Inflammatory macrophage treated with lipopolysaccharide for 4 hours (primary cell): ENCODE measurements at places on chromosomes 11 and 22.

- DNase-seq = no peak
Observed at GRCh38 chr11:12420706-12421105, 43.3 kb downstream of the PARVA start.

DNA sequence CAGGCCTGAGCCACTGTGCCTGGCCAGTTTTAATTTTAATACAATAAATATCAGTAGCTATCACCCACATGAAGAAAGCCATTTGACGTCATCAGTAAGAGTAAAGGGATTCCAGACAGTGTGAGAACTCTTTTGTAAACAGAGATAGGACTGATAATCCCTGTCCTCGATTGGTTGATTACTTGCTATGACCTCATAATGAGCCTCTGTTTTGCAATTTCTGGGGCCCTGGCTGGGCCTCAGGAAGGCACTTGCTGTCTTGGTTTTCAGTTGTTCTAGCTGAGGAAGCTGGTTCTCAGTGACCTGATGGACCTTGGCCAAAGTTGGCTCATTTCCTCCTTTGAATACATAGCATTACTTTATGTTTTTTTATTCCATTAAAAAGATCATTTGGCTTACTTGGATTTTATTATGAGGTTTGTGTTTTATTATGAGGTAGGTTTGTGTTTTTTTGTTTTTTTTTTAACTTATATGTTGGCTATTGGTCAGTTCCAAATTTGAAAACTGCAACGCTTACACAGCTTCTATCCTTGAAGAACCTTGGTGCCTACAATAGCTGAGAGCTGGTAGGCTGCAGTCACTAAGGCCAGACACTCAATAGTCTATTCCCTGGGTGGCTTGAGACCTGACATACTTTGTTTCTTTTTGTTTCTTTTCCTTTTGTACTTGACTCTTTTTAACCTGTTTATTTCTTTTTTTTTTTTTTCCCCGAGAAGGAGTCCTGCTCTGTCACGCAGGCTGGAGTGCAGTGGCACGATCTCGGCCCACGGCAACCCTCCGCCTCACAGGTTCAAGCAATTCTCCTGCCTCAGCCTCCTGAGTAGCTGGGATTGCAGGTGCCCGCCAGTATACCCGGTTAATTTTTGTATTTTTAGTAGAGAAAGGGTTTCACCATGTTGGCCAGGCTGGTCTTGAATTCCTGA, 20.0 kb downstream of the MARK2 start:
- peak; percentile 89 for DNase-seq

DNA sequence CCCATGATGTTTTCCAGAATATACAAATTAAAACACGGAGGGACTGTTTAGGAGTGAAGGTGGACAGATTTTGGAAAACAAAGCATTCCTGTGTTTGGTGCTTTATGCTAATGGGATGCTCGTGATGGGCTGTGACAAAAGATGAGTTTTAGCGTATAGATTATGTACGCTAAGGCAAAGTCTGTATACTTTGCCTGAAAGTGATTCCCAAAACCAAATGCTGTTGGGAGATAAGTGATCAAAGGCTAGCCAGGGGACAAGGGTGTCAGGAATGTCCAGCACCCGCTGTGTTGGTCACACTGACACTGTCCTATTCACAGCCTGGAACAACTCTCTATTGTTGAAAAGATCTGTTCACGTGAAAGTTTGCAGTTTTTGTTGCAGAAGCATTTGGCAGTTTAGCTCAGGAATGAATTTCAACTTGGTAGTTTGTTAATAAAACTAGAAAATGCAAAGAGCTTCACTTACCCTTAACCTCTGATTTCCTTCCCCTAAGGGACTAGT, 1.5 kb downstream of the JAM3 start:
- no peak for DNase-seq

GRCh38 chr11:48109046-48109666, 107.5 kb upstream of the OR4B1 start:
- DNase-seq = peak; percentile 56

DNA sequence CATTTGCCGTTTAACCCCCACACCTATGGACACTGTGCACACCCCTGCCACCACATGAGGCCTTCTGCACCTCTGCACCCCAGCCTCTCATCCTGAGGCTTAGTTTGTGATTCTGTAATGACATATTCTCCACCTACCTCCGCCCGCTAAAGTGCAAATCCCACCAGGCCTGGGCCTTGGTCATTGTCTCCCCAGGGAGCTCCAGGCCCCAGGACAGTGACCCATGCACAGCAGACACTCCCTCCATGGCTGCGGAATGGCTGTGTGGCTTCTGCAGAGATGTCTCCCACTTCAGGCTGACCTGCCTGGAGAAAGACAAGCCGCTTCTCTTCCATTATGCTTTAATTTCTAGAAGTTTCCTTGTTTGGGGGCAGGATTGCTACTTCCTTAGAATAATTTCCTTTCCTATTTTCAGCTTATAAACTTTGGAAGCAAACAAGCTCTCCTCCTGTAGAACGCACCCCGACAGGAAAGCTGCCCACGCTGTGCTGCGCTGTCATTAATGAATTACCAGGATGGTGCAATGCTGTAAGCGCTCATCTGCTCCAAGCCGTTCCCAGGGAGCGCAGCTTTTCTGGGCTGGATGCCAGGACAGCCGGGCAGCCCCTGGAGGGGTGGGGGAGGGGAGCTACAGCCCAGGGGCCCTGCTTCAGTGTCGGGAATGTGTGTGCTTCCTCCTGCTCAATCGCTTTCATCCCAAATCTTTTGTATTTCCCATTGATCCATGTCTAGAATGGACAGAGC, 618.0 kb downstream of the BRD1 start:
- no peak for DNase-seq

DNA sequence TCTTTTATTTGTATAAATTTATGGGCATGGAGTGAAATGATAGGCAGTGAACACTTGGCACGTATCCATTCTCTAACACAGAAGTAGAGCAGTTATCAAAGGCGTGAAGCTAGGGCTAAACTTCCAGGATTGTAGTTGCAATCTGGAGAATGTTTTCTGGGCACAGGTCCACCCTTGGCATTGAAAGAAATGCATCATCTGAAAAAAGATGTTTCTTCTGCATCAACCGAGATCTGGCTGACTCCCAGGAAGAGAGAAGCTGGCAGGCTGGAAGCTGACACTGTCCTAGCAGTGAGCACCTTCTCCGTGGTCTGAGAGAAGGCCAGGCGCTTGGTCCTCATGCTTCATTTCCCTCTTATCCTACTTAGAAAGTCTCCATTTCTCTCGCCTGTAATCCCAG, 600.0 kb downstream of the BRD1 start:
- DNase-seq = no peak

DNA sequence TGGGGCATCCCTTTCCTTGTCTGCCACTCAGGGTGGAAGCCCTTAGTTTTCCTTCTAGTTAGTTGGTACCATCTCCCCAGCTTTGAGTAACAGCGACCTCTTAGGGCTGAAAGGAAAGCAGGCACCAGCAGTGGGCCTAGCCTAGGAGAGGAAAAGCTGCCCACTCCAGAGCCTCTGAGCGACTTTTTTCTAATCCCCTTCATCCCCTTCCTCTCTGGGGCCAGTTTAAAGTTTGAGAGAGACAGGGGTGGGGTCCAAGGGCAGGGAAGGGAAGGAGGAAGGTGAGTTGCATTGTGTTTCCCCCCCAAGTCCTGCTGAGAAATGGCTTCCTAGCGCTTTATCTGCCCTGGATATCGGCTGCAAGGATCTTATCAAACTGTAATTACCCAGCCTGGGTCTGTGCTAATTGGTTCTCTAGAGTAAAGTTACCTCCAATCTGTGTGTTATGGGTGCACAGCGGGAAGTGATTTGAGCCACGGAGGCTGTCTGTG, 573.9 kb upstream of the CADM1 start:
- peak; percentile 37 for DNase-seq

DNA sequence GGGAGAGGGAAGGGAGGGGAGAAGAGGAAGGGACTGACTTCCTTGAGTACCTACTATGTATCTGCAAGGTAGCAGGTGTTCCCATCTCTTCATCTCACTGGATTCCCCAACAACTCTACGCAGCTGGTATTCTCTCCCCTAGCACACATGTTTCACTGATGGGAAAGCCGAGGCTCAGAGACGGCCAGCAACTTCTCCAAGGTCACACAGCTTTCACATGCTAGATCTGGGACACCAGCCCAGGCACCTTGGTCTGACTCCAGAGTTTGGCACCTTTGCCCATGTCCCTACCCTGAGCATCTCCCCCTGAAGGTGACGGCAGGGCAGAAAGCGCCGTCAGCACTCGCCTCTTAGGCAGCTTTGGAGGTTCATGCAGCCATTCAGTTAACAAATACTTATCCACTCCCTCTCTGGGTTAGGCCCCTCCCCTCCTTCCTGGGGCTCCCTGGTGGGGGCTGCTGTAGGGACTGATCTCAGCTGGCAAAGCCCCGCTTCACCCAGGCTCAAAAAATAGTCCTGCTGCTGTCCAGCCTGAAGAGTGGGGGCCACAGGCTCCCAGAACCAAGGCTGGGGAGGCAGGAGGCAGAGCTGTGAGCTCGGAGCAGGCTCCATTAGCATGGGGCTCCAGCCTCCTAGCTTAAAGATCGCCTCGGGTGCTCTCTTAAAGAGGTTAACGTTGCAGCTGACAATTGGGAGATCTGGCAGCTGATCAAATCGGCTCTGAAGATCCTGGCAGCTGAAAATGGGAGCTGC, 79.4 kb downstream of the IGLL1 start:
- DNase-seq = no peak

DNA sequence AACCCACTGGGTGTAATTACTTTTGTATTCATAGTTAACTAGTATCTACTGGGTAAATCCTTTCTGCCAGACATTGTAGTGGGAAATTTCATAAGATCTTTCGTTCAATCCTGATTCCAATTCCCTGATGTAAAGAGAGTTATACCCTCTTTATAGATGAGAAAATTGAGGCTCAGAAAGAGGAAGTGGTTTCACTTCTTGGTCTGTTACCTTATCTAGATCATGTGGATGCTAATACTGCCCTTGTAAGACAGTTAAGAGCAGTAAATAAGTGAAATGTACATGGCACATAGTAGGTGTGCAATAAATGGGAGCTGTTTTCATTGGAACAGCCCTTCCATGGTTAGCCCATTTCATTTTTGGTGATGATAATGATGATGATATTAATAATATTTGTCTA, 46.7 kb downstream of the TIMP3 start:
- DNase-seq = no peak

- DNase-seq = no peak
Observed at GRCh38 chr11:107819361-107820014, 39.1 kb downstream of the SLC35F2 start.

DNA sequence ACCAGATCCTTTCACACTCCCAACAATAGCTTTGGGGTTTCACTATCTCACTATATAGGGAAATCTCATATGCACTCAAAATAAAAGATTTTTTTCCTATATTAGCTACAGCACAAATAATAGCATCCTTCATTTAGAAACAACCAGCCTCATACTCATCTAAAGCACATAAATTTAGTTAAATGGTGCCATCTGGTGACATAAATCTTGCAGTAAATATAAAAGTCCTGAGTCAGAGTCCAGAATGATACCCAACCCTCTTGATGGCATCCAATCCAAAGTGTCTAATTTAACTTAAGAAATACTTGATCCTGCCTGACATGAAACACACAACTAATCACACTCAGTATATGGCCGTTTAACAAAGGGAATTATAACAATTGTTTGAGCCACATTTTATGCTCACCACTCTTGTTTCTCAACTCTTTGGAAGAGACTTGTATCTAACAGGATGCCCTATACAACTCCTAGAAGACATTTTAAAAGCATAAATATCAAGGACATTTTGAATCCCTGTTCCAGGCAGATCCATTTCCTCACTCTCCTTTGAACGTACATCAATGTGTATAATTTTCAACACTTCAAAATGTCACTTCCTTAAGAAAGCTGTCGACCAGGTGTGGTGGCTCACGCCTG, 36.2 kb downstream of the DLG2 start:
- peak; percentile 13 for DNase-seq

GRCh38 chr11:116503216-116504160, 269.3 kb downstream of the BUD13 start:
- DNase-seq = no peak
